Activated CD8-positive, alpha-beta T cell treated with anti-CD3 and anti-CD28 coated beads for 36 hours (primary cell): ENCODE measurements at places on chromosomes 16 and 17.

DNA sequence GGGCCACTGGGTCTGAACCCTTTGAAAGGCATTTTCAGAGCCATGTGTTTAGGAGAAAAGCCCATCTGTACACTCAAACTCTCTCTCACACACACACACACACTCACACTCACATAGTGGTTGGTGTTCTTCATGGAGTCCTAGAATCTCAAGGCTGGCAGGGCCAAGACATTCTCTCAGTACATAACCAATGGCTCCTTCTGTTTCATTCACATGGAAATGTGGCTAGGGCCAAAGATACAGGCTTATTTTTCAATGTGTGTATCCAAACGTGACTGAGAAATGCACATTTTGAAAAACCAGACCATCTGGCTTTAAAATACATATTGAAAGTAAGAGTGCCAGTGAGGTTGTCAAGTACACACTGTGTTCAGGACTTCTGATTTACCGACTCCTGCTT, 59.0 kb upstream of the SALL1 start:
- H3K4me3 ChIP-seq: no peak overlapping the region
- no peaks in the 10 kb centered on the region for H3K27me3 ChIP-seq
- H3K36me3 ChIP-seq: no peaks in the 10 kb centered on the region
- H3K27ac ChIP-seq: no peak overlapping the region

GRCh38 chr16:54281535-54282201, 4.9 kb downstream of the IRX3 start:
- H3K36me3 ChIP-seq: no peaks in the 10 kb centered on the region
- DNase-seq: no peak
- peaks cover 56% of the 10 kb centered on the region for H3K27me3 ChIP-seq
- H3K27ac ChIP-seq: no peak overlapping the region

DNA sequence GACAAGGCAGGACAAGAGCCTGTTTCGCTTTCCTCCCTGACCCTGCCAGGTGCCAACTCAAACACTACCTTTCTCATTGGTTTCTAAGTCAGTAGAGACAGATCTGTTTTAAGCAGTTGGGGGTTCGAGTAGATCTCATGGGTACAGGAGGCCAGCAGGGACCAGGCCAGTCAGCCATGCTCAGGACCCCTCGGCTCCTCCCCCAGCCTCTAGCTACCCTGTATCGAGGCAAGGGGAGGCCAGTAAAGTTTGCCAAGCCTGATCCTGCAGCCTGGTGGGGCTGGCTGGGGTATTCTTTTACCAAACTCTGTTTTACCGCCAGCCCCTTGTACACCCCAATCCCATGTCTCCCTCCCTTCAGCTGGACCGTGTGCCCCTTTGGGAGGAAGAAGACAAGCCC, 26.6 kb downstream of the OR1D5 start:
- DNase-seq: no peak
- H3K27me3 ChIP-seq: peaks cover 10% of the 10 kb centered on the region
- no peak overlapping the region for H3K4me3 ChIP-seq
- no peak overlapping the region for H3K27ac ChIP-seq
- H3K4me1 ChIP-seq: peaks cover 3% of the 10 kb centered on the region
- H3K36me3 ChIP-seq: no peaks in the 10 kb centered on the region

DNA sequence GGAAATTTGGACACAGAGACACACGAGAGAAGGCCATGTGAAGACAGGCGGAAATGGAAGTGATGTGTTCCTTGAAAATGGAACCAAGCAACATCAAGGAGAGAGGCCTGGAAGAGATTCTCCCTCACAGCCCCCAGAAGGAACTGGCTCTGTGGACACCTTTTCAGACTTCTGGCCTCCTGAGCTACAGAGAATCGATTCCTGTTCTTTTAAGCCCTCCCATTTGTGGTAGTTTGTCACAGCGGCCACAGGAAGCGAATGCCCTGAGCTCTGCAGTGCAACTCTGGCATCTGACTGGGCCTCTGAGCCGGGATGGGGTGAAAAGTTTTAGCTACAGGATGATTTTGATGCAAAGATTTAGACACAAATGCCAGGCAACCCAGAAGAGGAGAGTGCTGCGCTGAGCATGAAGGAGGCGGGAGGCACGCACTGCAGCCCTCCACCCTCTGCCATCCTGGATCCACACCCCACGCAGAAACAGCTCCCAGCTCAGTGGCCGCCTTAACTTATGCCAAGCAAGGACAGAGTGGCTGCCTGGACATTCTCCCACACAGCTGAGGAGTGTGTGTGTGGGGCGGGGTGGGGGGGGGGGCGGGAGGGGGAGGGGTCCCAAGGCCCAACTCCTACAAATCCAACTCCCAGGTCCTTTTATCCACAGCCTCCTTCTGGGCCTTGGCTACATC, 2.2 kb downstream of the TIMP2 start:
- peak overlapping the region; percentile 62 for H3K4me3 ChIP-seq
- H3K36me3 ChIP-seq: no peaks in the 10 kb centered on the region
- peaks cover 20% of the 10 kb centered on the region for H3K4me1 ChIP-seq
- DNase-seq: peak; percentile 26
- H3K27ac ChIP-seq: peak overlapping the region; percentile 75

GRCh38 chr17:80594431-80595269, 50.0 kb downstream of the RPTOR start:
- H3K4me1 ChIP-seq: peaks cover 76% of the 10 kb centered on the region
- peaks cover 5% of the 10 kb centered on the region for H3K36me3 ChIP-seq
- DNase-seq: no peak
- H3K27ac ChIP-seq: peak overlapping the region; percentile 22
- H3K4me3 ChIP-seq: no peak overlapping the region

GRCh38 chr17:40290629-40291280, 3.1 kb downstream of the CDC6 start:
- peaks cover 56% of the 10 kb centered on the region for H3K36me3 ChIP-seq
- peak overlapping the region; percentile 15 for H3K4me3 ChIP-seq
- H3K27ac ChIP-seq: peak overlapping the region; percentile 59
- peak; percentile 68 for DNase-seq

DNA sequence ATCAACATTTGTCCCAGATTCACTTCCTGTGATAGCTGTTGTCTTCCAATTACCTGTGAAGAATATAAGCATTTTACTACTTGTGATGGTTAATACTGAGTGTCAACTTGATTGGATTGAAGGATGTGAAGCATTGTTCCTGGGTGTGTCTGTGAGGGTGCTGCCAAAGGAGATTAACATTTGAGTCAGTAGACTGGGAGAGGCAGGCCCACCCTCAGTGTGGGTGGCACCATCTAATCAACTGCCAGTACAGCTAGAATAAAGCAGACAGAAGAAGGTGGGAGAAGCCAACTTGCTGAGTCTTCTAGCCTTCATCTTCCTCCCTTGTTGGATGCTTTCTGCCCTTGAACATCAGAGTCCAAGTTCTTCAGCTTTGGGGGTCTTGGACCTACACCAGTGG, 660.4 kb upstream of the GOT2 start:
- no peaks in the 10 kb centered on the region for H3K36me3 ChIP-seq
- no peak for DNase-seq
- H3K4me3 ChIP-seq: no peak overlapping the region
- no peak overlapping the region for H3K27ac ChIP-seq

DNA sequence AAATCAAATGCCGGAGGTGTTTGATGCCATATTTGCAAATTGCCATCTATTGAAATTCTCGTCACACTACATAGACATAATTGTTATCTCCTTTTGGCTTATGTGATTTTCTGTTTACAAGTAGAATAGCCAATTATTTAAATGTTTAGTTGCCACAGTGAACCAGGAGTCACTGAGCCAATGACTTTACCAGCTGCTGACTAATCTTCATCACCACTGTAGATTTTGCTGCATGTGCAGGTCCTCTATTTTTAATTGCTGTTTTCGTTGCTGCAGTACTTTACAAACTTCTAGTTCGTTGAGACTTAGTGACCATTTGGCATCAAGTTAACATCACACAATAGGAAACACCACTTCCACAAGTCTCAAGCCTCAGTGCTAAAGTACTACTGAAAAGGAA, 22.8 kb downstream of the ABHD15 start:
- H3K27ac ChIP-seq: no peak overlapping the region
- no peak overlapping the region for H3K4me3 ChIP-seq
- peaks cover 15% of the 10 kb centered on the region for H3K36me3 ChIP-seq
- H3K4me1 ChIP-seq: peaks cover 9% of the 10 kb centered on the region
- no peak for DNase-seq

GRCh38 chr17:37614391-37614790, 5.2 kb upstream of the SYNRG start:
- no peak for DNase-seq
- no peak overlapping the region for H3K27ac ChIP-seq
- no peaks in the 10 kb centered on the region for H3K27me3 ChIP-seq
- H3K4me3 ChIP-seq: no peak overlapping the region

DNA sequence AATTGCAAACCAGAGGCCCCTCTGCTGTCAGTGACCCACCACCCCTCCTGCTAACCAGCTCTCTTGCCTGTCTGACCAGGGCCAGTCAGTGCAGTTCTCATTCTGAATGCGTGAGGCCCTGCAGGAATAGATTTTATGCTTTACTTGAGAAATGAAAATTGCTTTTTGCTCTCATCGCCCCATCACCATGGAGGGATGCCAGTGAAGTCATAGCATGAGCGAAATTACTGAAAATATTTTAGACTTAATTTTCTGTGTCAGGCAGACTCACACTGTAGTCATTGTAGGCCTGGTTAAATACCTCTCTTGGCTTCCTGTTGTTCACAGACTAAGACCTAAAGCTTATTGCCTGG, 490.5 kb upstream of the CDH5 start:
- no peak overlapping the region for H3K4me3 ChIP-seq
- DNase-seq: no peak
- H3K27ac ChIP-seq: no peak overlapping the region
- no peaks in the 10 kb centered on the region for H3K4me1 ChIP-seq

GRCh38 chr17:29933379-29933778, 3.4 kb upstream of the SSH2 start:
- no peak overlapping the region for H3K27ac ChIP-seq
- H3K4me3 ChIP-seq: no peak overlapping the region
- DNase-seq: no peak
- peaks cover 6% of the 10 kb centered on the region for H3K4me1 ChIP-seq
- H3K36me3 ChIP-seq: peaks cover 2% of the 10 kb centered on the region
- H3K27me3 ChIP-seq: no peaks in the 10 kb centered on the region

- H3K36me3 ChIP-seq: no peaks in the 10 kb centered on the region
- H3K27me3 ChIP-seq: peaks cover 24% of the 10 kb centered on the region
- DNase-seq: peak; percentile 42
- H3K27ac ChIP-seq: no peak overlapping the region
- H3K4me1 ChIP-seq: no peaks in the 10 kb centered on the region
- H3K4me3 ChIP-seq: no peak overlapping the region
These were observed 131.3 kb downstream of the AIPL1 start for GRCh38 chr17:6303664-6304063.

DNA sequence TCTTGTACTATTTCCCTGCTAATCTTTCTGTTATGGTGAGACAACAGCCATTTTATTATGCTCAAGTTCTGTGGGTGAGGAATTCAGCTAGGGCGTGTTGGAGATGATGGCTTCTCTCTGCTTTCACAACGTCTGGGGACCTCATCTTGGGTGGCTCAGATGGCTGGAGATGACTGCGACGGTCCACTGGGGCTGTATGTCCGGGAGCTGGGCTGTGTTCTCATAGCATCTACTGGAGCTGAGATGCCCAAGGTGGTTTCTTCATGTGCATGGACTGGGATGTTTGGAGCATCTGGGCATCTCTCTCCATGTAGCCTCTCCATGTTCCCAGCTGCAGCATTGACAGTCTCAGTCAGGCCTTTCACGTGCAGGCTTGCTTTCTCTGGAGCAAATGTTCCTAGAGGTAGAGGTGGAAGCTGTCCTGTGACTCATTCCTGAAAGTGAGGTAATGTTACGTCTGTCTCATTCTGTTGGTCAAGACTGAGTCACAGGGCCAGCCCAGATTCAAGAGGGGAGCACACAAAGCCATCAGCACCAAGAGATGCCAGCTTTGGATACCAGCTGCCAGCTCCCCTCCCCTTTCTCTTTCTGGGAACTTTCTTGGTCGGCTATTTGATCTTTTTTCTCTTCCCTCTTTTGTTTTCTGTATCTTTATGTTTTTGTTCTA, 96.2 kb downstream of the RAP1GAP2 start:
- no peaks in the 10 kb centered on the region for H3K36me3 ChIP-seq
- no peaks in the 10 kb centered on the region for H3K27me3 ChIP-seq
- H3K27ac ChIP-seq: no peak overlapping the region
- H3K4me1 ChIP-seq: no peaks in the 10 kb centered on the region
- no peak for DNase-seq
- H3K4me3 ChIP-seq: no peak overlapping the region

DNA sequence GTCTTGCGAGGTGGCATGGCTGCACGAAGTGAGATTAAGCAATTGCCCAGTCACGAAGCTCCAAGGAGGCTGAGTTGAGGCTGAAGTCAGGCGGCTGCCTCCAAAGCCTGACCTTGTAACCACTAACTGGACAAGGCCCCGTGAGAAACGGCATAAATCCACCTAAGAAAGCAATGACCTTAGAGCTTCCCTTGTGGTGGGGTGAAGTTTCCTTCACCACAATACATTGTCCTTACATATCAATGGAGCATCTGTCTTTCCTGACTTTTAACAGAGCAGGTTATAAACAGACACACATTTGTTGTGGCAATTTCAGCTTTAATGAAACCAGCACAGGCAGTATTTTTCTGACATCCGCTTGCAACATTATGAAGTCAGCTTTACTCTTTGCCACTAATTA, 2.5 kb upstream of the MED9 start:
- H3K27ac ChIP-seq: no peak overlapping the region
- peaks cover 10% of the 10 kb centered on the region for H3K36me3 ChIP-seq
- H3K27me3 ChIP-seq: peaks cover 2% of the 10 kb centered on the region
- H3K4me1 ChIP-seq: peaks cover 29% of the 10 kb centered on the region

DNA sequence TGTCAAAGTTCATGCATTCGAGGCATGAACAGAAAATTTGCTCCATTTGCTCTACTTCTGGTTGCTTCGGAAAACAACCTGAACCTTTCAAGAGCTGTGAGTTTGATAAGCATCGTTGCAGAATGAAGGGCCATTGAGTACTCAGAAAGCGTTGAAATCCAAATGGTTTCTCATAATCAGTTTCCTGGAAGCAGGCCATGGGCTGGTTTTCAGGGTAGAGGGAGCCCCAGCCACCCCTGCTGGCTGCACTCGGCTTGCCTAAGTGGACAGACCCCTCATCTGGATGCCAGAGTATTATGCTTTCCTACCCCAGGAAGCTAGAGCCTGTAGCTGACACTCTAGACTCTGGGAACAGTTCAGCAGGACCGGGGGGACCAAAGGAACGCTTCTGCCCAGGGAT, 24.4 kb downstream of the SCNN1G start:
- no peaks in the 10 kb centered on the region for H3K36me3 ChIP-seq
- no peaks in the 10 kb centered on the region for H3K4me1 ChIP-seq
- no peak for DNase-seq
- H3K27me3 ChIP-seq: peaks cover 16% of the 10 kb centered on the region

GRCh38 chr17:43360739-43361505, 37.9 kb upstream of the ARL4D start:
- peaks cover 4% of the 10 kb centered on the region for H3K27me3 ChIP-seq
- H3K27ac ChIP-seq: peak overlapping the region; percentile 99
- peak overlapping the region; percentile 83 for H3K4me3 ChIP-seq
- peak; percentile 97 for DNase-seq
- H3K36me3 ChIP-seq: peaks cover 4% of the 10 kb centered on the region
- peaks cover 43% of the 10 kb centered on the region for H3K4me1 ChIP-seq

GRCh38 chr17:49404361-49404760, 10.3 kb downstream of the PHB1 start:
- H3K27me3 ChIP-seq: no peaks in the 10 kb centered on the region
- H3K4me1 ChIP-seq: peaks cover 36% of the 10 kb centered on the region
- no peak overlapping the region for H3K4me3 ChIP-seq
- H3K27ac ChIP-seq: peak overlapping the region; percentile 68
- peaks cover 67% of the 10 kb centered on the region for H3K36me3 ChIP-seq

GRCh38 chr17:69763503-69763902, 311.5 kb upstream of the KCNJ16 start:
- H3K36me3 ChIP-seq: no peaks in the 10 kb centered on the region
- no peaks in the 10 kb centered on the region for H3K4me1 ChIP-seq
- H3K27me3 ChIP-seq: peaks cover 5% of the 10 kb centered on the region
- no peak overlapping the region for H3K27ac ChIP-seq
- DNase-seq: no peak
- H3K4me3 ChIP-seq: no peak overlapping the region
